PC-3 (cell line): ENCODE measurements at places on chromosomes 12 and 14.

- no peak for DNase-seq
Observed at GRCh38 chr12:104304261-104305009, 896 bp downstream of the EID3 start.

GRCh38 chr12:64923536-64923935, 99.1 kb downstream of the TBC1D30 start:
- DNase-seq: no peak

GRCh38 chr14:60195179-60195810, 30.1 kb upstream of the DHRS7 start:
- no peak for DNase-seq

GRCh38 chr12:92158796-92159439, 13.3 kb upstream of the BTG1 start:
- DNase-seq: no peak

GRCh38 chr12:24561411-24561871, 387.5 kb downstream of the BCAT1 start:
- DNase-seq: no peak

- DNase-seq: no peak
Observed at GRCh38 chr12:124115496-124115895, 142.5 kb downstream of the ZNF664 start.

DNA sequence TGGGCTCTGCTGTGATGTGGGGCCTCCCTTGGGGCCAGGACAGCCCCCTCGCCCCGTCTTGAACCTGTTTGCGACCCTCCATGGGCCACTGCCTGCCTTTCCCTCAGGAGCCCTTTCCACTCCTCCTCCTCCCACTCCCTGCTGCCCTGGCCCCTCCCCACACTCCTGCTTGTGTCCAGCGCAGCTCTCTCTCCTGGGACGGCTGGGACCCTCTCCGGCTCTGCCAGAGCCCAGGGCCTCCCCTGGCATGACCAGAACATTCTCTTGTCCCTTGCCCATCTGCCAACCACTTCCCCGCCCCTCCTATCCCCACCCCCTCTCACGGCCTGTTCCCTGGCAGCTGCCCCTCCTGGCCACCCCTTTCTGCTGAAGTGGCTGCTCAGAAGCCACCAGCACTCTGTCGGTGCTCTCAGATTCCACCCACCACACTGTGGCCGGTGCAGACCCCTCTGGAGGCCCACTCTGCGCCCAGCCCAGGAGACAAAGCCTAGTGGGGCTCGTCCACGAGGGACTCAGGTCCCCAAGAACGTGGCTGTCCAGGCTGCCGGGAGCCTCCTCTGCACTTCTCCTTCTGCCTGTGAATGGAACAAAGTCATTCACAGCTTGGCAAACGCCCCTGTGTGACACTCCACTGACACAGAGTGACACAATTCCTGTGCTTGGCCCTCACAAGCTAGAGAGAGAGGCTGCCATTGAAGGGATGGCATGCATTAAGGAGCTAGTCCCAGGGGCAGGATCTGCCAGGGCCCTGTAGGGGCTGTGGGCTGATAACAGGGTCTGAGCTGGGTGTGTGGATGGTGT, 1.4 kb downstream of the ASPG start:
- DNase-seq: no peak

DNA sequence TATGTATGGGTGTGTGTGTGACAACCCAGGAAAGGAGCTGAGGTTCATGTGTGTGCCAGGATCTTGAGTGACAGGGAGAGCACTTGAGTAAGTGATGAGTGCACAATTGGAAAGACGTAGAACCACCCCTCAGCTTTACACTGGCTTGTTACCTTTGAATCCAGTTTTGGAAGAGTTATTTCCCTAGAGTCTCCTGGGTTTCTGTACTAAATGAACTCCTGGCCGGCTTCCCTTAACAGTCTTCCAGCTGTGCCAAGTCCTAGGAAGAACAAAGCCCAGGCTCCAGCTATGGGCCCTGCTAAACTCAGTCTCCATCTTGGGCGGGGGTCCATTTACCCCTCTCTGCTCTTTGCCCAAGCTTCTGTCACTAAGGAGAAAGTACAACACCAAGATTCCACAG, 19.7 kb upstream of the NR1H4 start:
- no peak for DNase-seq

DNA sequence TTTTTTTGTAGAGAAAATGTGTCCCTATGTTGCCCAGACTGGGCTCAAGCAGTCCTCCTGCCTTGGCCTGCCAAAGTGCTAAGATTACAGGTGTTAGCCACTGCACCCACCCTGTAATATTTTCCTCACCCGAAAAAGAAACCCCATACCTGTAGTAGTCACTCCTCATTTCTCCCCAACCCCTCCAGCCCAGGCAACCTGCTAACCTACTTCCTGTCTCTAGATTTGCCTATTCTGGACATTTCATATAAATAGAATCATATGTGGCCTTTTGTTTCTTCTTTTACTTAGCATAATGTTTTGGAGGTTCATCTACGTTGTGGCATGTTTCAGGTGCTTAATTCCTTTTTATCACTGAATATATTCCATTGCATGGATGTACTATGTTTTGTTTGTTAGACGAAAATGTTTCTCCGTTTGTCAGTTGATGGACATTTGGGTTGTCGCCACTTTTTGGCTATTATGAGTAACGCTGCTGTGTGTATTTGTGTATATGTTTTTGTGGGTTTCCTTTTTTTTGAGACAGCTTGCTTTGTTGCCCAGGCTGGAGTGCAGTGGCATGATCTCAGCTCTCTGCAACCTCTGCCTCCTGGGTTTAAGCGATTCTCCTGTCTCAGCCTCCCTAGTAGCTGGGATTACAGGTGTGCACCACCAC, 6.2 kb downstream of the ANKRD13A start:
- DNase-seq: no peak

GRCh38 chr14:32049361-32050088, 27.6 kb upstream of the ARHGAP5 start:
- peak; percentile 10 for DNase-seq

GRCh38 chr14:54652188-54652587, 85.3 kb downstream of the SAMD4A start:
- DNase-seq: peak; percentile 100

GRCh38 chr14:100802766-100803165, 23.2 kb upstream of the MEG3 start:
- DNase-seq: no peak

- no peak for DNase-seq
Observed at GRCh38 chr12:120887253-120888043, 16.7 kb downstream of the SPPL3 start.

- DNase-seq: no peak
Observed at GRCh38 chr14:44989497-44990440, 27.8 kb downstream of the TOGARAM1 start.

DNA sequence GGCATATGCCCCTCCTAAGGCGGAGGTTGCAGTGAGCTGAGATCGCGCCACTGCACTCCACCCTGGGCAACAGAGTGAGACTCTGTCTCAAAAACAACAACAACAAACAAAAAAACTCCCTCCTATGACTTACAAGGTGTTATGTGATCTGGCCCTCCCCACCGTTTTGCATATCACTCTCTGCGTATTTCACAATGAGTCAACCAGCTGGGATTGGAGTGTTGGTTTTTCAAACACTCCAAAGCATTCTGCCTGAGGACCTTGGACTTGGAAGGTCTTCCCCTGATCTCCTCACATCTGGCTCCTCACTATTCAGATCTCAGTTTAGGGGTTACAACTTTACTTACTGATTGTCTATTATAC, 14.0 kb downstream of the MANSC1 start:
- no peak for DNase-seq

DNA sequence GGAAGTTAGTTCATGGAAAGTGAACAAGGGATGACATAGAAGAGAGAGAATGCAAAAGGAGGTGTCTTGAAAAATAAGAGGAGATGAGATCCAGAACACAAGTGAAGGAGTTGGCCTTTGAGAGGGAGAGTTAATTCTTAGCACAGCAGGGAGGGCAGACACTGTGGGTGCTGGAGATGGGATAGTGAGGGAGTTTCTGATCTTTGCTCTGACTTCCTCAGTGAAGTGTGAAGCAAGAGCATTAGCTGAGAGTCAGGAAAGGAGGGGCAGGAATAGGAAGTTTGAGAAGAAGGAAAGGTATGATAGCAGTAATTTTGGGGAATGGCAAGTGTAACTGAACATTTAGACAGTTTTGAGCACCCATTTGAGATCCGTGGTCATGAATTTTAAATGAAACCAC, 75.8 kb upstream of the COCH start:
- no peak for DNase-seq

DNA sequence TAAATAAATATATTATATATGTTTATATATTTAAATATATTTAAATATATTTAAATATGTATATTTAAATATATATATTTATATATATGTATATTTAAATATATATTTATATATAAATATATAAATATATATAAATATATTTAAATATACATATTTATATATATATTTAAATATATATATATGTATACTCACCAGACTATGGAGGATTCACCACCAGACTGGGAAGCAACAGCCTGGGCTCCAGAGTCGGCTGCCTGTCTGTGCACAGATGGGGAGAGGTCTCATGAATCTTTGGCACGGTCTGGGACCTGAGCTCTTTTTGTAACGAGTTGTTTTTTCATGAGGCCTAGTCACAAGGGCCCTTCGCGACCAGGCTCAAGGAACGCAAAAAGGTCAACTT, 21.3 kb downstream of the NOC4L start:
- DNase-seq: no peak

GRCh38 chr12:100566887-100567637, 6.4 kb upstream of the GAS2L3 start:
- peak; percentile 22 for DNase-seq

DNA sequence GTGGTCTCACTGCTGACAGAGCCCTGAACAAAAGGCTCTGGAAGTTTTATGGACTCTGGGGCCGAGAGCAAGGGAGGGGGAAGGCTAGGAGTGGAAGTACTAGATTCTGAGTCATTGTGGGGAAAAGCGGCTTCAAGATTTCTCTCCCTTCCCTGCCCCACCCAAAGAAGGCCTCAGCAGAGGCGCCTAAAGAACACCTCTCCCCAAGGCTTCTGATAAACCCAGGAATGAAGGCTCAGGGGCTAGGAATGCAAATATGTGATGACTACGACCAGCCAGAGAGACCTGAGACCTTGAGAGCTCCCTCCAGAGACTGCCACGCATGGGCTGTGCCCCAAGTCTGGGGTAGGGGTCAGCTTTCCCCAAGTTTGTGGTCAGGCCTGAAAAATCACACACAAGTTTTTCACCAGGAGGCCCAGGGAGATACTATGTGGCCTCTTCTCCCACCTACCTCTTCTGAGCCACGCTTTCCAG, 130.7 kb upstream of the HIF1A start:
- peak; percentile 99 for DNase-seq

DNA sequence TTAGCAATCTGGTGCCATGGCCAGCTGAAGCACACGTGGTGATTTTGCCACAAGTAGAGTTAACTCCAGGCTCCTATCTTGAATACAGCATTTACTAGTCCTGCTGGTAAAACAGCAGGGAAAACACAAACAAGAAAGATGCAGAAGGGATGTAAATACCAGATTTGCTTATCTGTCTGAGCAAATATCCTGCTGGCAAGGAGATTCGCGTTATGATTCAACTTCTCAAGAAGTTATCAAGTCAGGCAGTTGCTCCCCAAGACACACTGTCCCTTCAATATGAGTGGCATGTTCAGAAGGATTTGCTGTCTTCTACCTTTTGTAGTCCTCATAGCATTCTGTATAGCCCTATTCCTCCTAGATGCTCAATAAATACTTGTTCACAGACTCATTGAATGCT, 171.2 kb upstream of the EGLN3 start:
- no peak for DNase-seq

DNA sequence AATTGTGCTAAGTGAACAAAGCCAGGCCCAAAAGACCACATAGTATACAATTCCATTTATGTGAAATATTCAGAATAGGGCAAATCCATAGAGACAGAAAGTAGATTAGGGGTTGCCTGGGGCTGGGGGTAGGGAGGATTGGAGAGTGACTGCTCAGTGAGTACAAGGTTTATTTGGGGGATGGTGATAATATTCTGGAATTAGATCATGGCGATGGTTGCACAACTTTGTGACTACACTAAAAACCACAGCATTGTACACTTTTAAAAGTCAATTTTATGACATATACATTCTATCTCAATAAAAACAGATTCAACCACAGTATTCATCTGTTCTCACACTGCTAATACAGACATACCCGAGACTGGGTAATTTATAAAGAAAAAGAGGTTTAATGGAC, 68.7 kb upstream of the MAP1LC3B2 start:
- DNase-seq: peak; percentile 73

DNA sequence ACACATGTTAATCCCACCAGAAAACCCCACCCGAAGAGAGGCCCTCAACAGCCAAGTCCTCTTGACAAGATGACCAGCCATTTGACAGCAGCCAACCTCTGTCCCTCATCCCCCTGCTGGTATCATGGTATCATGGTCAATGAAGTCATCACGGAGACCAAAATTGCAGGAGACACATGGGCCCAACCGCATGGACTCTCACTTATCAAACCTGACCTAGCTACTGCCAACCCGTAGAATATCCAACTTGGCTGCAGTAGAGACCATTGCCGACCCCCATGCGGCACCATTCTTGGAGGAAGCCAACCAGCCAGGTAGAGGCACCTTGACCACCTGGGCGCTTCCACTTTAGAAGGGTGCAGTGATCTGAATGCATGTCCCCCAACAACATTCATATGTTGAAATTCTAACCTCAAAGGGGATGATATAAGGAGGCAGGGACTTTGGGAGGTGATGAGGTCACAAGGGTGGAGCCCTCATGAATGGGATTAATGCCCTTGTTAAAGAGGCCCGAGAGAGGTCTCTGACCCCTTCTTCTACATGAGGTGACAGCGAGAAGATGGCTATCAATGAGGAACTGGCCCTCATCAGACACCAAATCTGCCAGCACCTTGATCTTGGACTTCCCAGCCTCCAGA, 33.3 kb downstream of the DIO3 start:
- no peak for DNase-seq
